ENCODE measurements at places on chromosomes 12 and 14. TPM values are rescaled to one million over a fixed set of nuclear protein-coding genes. Genes with fewer than 3 reads are reported as not detected.

The PIGH gene
- total RNA-seq: 23.2 TPM

The KRT2 gene
- not detected for total RNA-seq

The FZD10 gene
- 7.3 TPM for total RNA-seq

The OR4E2 gene
- not detected for total RNA-seq

The TSPAN11 gene
- total RNA-seq: 3.0 TPM

- DNase-seq: no peak
Measured at GRCh38 chr12:63922474-63922873, 78.0 kb downstream of the SRGAP1 start.

DNA sequence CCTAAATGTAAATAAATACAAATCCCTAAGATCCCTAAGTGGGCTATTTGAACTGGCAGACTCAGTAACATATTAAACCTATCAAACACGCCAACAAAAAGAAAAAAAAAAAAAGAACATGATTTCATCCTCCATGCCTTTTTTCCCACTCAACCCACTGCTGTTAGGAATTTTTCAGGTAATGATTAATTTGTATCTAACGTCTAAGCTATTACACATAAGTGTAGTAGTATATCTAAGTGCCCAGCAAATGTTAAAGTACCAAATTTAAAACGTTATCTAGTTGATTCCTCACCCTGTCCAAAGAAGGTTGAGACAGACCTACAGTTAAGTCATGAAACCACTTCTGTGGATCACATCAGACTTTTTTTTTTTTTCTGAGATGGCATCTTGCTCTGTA, 16.4 kb upstream of the ARID4A start:
- no peak for DNase-seq

DNA sequence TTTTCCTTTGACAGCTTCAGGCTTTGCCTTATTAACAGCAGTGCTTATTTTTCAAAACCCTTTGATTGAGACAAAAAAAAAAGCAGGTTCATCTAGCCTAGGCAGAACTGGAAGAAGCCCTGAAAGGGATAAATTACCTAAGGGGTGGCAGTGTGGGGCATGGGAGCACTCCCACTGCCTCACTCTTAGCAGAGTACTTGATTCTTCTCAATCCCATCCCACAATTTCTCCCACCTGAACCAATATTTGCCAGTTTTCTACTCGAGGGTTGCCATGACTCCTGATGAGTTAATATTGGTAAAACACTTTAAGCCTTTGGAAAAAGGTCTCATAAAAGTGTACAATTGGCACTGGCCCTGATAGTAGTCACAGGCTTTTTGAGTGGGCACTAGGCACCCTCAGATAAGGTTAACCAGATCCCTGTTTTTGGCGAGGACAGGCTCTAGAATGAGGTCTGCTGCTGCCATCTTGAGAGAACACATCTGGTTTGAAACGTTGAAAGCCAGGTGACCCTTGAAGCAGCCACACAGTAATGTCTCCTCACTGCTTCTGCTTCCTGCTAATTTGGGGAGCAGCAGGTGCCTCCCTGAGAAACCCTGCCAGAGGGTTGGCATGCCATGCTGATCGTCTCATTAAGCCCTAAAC, 320.0 kb downstream of the RAD51B start:
- no peak for DNase-seq

DNA sequence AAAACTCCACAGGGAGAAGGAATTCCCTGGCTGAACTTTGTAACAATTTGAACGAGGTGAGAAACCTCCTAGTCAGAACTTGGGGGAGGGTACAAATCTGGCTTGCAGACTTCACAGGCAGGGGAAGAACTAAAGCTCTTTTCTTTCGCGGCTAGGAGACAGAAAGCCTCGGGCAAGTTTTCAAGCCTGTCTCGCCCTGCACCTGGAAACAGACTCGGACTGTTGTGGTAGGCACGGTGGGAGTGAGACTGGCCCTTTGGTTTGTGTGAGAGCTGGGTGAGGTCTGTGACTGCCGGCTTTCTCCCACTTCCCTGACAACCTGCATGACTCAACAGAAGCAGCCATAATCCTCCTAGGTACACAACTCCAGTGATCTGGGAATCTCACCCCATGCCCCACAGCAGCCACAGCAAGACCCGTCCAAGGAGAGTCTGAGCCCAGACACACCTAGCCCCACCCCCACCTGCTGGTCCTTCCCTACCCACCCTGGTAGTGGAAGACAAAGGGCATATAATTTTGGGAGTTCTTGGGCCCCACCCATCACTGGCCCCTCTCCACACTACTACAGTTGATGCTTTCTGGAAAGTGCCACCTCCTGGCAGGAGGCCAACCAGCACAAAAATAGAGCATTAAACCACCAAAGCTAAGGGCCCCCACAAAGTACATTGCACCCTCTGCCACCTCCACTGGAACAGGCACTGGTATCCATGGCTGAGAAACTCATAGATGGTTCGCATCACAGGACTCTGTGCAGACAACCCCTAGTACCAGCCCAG, 102.7 kb upstream of the ST8SIA1 start:
- no peak for DNase-seq

- DNase-seq: no peak
Measured at GRCh38 chr12:11868027-11868426, 202.7 kb upstream of the BCL2L14 start.

- DNase-seq: no peak
Measured at GRCh38 chr12:49027846-49028555, 9.4 kb upstream of the PRKAG1 start.

DNA sequence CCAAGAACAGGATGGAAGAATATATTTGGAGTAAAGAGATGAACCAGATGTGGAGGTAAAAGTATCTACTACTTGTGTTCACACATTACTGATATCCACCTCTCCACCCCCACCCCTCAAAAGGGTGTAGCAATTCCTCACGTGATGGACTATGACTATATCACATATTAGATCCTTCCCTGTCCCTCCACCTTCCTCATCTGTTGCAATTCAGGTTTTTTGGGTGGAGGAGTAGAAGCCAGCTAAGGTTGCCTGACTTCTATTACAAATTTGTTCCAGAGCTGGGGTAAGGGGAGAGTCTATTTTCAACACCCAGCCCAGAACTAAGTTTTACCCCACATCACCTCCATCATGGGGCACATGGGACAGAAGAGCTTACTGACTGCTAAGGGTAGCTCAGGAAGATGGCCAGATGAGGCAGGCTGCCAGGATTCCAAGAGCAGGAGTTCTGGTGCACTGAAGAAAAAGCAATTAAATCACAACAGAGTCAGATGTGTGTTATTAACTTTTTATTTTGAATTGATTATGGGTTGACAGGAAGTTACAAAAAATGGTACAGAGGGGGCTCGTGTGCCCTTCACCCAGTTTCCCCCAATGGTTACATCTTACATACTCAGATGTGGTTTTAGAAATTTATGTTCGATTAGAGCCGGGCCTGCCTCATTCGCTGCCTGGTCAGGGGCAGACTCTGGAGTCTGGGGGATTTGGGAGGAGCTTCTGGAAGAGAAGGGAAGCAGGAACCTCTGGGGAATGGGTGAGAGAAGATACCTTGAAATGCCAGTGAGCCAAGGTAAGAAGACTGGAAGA, 2.1 kb downstream of the RNASE13 start:
- no peak for DNase-seq

DNA sequence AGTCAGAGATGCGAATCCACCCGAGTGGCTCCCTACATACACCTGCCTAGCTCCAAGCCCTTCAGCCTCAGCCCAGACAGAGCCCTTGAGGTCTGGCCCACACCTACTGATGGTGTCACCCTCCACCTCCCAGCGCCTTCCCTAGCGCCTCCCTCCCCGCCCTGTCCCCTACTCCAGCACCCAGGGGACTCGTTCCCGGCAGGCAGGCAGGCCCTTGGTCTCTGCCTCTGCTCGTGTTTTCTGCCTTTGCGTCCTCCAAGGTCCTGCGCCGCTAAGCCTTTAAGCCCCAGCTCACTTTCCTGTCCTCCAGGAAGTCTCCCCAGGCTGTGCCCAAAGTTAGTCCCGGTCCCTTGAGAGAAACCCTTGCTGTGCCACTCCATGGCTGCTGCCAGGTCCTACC, 12.7 kb downstream of the INF2 start:
- DNase-seq: no peak

DNA sequence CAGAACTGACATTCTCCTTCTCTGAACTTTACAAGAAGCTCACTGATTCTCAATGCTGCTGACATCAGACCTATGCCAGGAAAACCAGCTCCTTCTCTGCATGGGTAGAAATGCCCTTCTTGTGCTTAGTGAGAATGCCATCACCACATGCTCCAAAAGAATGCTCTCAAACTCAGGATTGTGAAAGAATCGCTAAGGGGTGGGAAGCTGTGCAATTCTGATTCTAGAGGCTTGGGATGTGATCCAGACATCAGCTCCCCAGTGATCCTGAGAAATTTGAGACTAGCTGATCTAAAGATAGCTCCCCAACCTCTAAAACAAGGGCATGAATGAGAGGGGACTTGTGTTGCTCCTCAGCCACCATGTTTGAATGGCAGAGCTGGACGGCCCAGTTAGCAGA, 113.2 kb downstream of the DPF3 start:
- DNase-seq: no peak

GRCh38 chr12:104469523-104469922, 12.8 kb downstream of the CHST11 start:
- DNase-seq: no peak

DNA sequence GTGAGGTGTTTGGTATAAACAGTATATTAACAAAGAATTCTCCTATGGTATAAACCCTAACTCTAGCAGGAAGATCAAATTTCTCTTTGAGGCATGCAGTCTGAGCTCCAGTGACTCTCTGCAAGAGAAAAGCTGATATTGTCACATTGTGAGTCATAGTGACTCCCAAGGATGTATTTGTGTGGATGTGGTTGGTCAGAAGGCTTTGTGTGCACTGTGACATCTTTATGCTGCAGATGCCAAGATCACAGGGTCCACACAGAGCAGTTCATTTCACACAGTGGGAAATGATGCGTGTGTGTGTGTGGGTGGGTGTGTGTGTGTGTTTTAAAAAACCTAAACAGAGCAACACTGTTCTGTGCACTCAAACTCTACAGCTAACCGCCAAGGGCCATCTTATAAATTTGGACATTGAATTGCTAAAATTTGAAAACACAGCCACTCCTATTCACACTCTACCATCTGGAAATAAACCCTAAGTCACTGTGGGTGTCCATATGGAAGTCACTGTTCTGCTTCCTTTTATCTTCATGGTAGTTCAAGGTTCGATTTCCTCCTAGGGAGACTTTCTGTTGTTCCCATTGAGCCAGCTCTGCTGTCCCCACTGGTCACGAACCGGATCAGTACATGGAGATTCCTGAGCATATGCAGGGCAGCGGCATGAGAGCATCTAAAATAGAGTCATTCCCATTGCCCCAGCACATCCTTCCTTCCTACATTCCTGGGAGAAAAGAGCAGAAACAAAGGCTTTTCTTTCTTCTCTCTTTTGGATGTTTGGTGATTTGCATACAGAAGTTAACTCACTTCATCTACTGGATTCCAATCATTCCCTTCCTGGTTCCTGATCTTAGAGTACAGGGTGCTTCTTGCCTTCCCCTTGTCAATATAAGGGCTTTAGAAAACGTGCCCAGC, 727.6 kb downstream of the DIO2 start:
- no peak for DNase-seq

- no peak for DNase-seq
Measured at GRCh38 chr14:104448721-104449120, 130.8 kb upstream of the C14orf180 start.

DNA sequence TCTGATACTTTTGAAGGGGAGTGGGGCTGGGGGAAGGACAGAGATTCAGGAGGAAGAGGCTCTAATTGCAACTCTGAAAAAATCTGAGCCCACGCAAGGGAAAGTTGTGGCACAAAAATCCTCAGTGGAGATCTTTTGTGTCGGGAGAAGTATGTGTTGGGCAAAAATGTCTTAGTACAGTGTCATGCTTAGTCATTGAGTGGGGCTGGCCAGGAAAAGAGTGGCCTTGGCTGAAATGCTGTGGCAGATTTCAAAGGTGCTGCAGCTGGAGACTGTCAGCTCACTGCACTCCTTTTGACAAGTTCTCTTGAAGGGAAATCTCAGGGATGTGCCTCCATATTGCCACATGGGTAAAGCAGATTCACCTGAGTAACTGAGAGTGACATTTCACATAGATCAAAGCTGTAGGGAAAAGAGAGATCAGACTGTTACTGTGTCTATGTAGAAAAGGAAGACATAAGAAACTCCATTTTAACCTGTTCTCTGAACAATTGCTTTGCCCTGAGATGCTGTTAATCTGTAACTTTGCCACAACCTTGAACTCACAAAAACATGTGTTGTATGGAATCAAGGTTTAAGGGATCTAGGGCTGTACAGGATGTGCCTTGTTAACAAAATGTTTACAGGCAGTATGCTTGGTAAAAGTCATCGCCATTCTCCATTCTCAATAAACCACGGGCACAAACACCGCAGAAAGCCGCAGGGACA, 36.0 kb upstream of the GLIPR1 start:
- DNase-seq: no peak

- DNase-seq: no peak
Measured at GRCh38 chr14:65491274-65491673, 78.7 kb downstream of the FUT8 start.

GRCh38 chr12:45232756-45233372, 17.0 kb downstream of the ANO6 start:
- no peak for DNase-seq

DNA sequence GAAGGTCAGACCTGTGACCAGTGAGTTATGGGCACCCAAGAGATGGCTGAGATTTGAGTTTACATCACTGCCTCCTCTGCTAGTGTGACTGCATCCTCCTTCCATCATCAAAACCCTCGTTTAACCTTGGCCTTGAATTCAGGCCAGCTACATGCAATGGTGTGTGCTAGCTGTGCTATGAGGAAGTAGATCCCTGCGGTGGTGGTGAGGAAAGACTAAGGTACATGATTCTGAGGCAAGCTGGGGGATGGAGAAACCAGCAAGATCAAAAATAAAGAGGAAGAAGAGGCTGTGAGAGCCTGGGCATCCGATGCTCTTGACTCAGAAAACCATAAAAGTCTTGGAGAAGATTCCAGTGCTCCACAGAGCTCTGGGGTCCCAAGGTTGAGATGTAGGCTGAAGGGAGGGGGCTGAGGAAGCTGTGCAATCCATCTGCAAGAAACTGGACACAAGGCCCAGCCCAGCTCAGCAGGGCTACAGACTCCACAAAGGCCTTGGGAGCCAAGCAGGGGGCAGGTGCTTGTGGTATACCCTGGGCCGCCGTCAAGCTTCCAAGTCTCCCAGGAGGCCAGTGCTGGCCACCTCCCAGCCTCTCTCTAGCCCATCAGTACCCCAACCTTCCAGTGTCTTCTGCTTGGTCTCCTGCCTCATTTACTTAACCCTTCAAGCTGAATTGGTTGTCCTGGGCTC, 774.8 kb downstream of the VRK1 start:
- DNase-seq: no peak

- no peak for DNase-seq
Measured at GRCh38 chr14:26917086-26917485, 319.3 kb upstream of the NOVA1 start.

GRCh38 chr12:4034921-4035320, 161.7 kb upstream of the PARP11 start:
- no peak for DNase-seq
